ENCODE measurements at places on chromosomes 7 and 10.

DNA sequence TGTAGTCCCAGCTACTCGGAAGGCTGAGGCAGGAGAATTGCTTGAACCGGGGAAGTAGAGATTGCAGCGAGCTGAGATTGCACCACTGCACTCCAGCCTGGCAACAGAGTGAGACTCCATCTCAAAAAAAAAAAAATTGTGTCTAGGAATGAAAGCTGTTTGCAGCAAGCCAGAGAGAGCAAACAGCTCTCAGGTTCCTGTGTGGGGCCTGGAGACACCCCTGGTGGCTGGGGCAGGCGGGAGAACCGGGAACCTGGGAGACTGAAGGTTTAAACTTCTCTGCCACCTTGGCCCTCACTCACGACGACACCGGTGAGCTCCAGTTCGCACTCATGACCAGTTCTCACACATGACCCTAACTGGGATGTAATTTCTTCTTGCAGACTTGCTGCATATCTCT is 13.2 kb upstream of the UNCX start:
- DNase-seq, result no peak

GRCh38 chr10:86401588-86402282 is 35.1 kb upstream of the GRID1 start:
- DNase-seq, result peak; percentile 28

GRCh38 chr10:114313866-114314265 is 74.8 kb downstream of the VWA2 start:
- no peak for DNase-seq

- DNase-seq, result no peak
Observed at GRCh38 chr10:4372601-4373000, 453.4 kb upstream of the AKR1E2 start.

DNA sequence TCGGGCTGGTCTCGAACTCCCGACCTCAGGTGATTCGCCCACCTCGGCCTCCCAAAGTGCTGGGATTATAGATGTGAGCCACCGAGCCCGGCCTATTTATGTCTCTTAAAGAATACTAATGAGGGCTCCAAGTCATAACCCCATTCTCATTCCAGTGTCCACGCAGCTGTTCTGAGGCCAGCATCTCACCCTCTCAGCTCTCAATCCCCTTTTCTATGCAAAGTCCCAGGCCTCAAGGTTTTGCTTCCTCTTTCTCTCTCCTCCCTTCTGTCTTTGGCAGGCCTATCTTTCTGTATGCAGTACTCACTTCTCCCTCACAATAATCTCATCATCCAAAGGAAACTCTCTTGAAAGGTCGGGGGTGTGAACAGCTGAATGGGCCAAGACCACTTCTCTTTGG is 28.0 kb upstream of the VSIR start:
- no peak for DNase-seq

DNA sequence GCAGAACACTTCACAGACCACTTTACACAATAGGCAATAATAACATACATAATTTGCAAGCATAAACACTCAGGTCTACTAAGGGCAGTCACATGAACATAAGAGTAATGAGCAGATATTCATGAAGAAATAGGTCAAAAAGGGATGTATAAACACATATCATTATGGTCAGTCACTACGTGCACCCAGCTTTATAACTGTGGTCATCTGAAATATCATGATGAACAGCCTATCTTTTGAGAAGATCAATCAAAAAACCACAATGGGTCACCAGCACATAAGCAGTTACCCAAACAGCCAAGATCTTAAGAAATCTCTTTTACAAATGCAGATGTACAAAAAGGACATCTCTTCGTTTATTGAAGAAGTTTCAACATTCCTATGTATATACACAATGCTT is 35.5 kb upstream of the DRGX start:
- DNase-seq, result no peak

- DNase-seq, result peak; percentile 13
Observed at GRCh38 chr7:105010504-105011130, 3.4 kb upstream of the KMT2E start.

DNA sequence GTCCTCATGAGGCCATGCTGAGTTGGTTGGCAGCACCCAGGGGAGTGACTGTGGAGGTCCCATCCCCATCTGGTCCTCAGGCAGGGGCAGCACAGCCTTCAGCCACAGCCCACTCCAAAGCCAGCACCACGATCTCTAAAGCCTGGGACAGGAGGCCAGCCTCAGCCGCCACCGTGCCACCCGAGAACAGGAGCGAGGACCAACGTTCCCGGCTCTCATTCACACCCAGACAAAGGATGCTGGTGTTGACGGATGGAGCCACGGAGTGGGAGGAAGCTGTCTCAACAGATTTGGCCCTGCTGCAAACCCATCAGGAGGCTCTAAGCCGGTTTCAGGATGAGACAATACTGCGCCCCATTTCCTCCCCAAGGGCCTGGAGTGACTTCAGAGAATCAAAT is 42.7 kb upstream of the PPP2R2D start:
- DNase-seq, result no peak

- DNase-seq, result no peak
Observed at GRCh38 chr7:149884541-149884940, 10.8 kb downstream of the ATP6V0E2 start.

- no peak for DNase-seq
Observed at GRCh38 chr10:80471715-80472233, 17.7 kb downstream of the TSPAN14 start.

DNA sequence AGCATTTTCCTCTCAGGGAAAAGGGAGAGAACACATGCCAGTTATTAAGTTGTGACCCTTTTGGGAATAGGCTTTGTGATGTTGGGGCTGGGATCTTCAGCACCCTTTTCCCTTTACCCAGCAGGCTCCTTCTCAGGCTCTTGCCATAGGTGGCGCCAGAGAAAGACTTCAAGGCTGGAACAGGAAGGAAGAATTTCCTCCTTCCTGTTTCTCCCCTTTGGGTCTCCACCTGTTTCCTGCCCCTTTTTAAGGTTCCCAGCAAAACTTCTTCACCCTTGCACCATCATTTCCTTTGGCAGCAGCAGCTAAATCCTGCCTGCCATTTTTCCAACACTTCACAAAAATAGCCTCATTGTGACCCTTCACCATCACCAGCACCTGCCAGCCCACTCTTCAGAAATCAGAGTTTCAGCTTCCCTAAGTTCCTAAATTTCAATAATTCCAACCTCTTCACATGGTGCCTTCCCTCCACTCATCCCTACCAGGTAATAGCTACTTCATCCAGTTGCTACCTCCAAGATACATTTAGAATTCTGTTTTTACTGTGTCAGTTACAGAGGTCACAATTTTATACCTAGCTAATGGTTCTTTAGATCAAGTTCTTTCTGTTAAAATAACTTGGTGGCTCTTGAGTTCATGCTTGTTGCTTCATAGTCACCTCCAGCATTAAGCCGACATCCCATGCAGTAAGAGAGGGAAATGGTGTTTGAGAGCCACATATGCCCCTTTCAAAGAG is 22.4 kb upstream of the FOXK1 start:
- no peak for DNase-seq

GRCh38 chr10:89563861-89564478 is 28.6 kb upstream of the SLC16A12 start:
- DNase-seq, result peak; percentile 72

All from spinal cord (tissue), 10 donors.